Neural progenitor cell (in vitro differentiated cells): ENCODE measurements at places on chromosomes 6 and 20.
A peak's percentile ranks its signal among the peaks of the same experiment; 100 is the strongest.

DNA sequence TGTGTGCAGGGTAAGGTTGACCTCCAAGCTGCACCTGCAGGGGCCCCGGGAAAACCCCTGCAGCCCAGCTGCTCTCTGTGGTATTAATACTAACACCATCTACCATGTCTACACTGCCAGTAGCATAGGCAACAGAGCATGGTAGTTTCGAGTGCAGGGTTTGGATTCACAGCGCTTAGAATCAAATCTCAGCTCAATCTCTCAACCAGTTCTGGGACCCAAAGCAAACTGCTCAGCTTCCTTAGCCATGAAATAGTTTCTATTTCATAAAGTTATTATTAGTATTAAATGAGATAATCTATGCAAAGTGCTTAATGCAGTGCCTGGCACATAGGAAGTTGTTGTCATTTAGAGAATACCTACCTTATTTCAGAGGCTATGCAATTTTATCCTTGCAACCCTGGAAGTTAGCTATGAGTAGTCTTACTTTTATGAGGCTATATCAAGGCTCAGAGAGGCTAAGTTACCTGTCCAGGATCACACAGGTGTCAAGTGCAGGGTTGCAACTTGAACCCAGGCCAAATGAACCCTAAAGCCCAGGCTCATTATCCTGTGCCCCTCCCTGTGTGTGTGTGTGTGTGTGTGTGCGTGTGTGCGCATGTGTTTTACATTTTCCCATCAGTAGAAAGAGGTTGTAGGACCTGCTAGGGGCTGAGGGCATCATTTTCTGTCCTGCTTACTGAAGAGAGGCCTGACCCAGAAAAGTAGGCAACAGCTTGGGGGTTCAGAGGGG is 27.6 kb upstream of the MRPS18A start:
- no peak for DNase-seq

GRCh38 chr20:37890643-37891042 is 12.3 kb upstream of the VSTM2L start:
- no peak for DNase-seq

- DNase-seq, result no peak
Measured at GRCh38 chr20:46757135-46757534, 47.7 kb downstream of the SLC2A10 start.

- no peak for DNase-seq
Measured at GRCh38 chr6:44833248-44833647, 445.7 kb downstream of the CDC5L start.

- DNase-seq, result no peak
Measured at GRCh38 chr6:157040191-157040590, 263.0 kb downstream of the ARID1B start.

DNA sequence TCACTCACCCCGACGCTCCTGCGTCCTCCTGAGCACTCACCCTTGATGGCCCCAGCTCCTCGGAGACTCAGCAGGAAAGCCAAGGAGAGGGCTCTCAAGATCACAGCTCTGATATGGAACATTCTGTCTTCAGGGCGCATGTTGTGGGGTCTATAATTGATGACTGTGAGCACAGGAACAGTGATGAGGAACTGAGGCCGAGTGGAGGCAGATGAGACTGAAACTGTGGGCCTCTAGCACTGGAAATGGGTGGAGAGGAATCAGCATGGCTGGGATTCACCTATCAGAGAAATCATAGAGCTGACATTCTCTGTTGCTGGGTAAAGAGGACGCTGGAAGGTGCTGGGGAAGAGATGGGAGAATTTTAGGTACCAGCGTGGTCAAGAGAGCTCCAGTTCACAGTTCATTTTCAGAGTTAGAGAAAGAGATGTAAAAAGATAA is at the start of gene HLA-DPA1:
HLA-DPA1 (minus strand) TSS at position 219 of the 441 bp plus-strand sequence.
- DNase-seq, result no peak

- no peak for DNase-seq
Measured at GRCh38 chr6:127494240-127494767, 24.8 kb downstream of the MTCL3 start.

DNA sequence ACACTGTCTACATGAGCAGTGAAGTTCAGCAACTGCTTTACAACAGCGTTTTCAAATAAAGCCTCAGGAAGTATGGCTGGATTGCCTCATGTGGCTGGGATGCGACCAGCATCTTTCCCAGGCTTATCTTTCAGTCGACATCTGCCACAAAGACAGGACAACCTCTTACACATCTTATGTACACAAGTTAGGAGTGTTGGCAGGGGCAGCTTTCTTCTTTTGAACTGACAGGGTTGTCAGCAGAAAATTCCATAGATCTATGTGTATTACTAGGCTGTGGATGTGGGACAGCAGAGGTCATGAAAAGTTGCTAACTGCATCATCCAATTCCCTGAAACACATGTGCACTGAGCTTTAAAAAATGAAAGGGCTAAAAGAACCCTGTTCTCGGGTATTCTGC is 48.1 kb downstream of the PLAGL1 start:
- peak; percentile 24 for DNase-seq

DNA sequence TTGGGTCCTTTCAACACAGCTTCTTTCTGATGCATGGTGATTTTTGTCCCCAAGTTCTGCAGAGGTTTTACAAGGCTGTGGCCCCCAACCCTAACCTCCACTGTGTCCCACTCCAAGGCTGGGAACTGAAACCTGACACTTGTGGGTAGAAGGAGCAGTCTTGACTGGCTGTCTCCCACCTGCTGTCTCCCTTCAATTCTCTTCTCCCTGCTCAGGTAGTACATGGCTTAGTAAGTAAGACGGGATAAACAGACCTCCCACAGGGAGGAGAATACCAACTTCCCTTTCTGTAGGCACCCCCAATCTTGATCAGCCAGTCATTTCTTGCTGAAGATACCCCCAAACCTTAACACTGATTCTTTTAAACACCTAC is 25.0 kb downstream of the TGM6 start:
- no peak for DNase-seq

DNA sequence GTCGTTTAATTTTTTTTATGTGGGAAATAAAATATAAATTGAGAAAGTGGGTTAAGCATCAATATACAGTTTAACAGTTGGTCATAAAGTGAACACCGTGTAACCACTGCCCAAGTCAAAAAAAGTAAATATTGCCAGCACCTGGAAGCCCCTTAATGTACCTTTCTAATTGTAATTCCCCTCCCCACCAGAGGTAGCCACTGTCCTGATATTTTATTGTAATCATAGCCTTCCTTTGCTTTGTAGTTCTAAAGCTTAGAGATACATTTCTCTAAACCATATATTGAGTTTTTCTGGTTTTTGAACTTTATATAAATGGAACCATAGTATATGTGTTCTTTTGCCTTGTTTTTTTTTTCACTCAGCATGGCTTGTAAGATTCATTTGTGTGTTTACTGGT is 180.6 kb downstream of the TBC1D7 start:
- DNase-seq, result no peak

- no peak for DNase-seq
Measured at GRCh38 chr6:3323148-3323547, 64.4 kb downstream of the PSMG4 start.

GRCh38 chr6:106764353-106764980 is 135.1 kb downstream of the QRSL1 start:
- no peak for DNase-seq

DNA sequence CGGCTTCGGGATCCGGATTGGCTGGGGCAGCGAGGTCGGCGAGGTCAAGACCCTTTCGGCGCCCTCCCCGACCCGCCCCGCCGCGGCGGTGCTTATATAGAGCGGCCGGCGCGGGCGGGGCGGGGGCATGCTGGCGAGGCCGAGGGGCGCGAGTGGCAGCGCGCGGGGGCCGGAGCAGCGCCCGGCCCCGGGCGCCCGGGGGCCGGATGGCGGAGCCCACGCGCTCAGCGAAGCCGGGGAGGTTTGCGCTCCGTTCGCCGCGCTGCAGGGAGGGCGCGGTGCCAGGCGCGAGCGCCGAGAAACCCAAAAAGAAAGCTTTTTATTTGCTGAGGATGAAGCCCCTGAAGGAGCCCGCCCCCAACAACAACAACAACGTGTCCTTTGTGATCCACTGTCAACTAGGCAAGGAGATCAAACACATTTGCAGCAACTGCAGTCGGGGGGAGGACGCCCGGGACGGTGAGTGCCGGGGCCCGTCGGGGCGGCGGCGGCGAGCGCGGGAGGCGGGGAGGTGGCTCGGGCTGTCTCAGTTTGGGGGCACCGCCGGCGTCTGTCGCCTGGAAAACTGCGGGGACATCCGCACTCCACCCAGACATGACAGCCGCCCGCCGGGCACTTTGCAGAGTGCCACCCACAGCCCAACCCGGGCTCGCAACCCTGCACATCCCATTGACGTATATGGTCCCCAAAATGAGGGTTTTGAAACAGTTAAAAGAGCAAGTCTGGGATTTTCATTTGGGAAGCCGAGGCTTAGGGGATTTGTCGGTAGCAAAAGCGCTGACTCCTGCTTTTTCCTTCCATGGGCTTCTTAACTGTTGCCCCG is 297.3 kb downstream of the PHACTR1 start:
- peak; percentile 64 for DNase-seq

- no peak for DNase-seq
Measured at GRCh38 chr20:63850689-63851547, 10.4 kb upstream of the ABHD16B start.

DNA sequence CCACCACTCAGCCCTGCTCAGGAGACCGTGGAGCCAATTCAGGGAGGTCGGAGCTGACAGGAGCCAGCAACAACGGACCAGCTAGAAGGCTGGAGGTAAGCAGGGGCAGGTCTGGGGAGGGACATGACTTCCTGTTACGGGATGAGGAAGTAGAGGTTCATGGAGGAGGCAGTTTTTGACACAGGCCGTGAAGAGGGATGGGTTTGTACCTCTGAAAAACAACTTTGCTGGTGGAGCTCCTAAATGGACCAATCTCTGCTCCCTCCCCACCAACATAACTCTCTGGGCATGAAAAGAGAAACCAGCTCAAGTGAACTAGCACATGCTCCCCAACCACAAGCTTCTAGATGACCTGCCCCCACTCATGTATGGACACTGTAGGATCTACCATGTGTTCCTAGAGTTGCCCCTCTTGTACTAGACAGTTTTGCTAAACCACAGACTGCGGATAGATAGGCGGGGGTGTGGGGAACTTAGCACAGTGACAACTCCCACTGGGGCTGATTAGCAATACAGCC is 31.4 kb downstream of the RALGAPA2 start:
- no peak for DNase-seq

DNA sequence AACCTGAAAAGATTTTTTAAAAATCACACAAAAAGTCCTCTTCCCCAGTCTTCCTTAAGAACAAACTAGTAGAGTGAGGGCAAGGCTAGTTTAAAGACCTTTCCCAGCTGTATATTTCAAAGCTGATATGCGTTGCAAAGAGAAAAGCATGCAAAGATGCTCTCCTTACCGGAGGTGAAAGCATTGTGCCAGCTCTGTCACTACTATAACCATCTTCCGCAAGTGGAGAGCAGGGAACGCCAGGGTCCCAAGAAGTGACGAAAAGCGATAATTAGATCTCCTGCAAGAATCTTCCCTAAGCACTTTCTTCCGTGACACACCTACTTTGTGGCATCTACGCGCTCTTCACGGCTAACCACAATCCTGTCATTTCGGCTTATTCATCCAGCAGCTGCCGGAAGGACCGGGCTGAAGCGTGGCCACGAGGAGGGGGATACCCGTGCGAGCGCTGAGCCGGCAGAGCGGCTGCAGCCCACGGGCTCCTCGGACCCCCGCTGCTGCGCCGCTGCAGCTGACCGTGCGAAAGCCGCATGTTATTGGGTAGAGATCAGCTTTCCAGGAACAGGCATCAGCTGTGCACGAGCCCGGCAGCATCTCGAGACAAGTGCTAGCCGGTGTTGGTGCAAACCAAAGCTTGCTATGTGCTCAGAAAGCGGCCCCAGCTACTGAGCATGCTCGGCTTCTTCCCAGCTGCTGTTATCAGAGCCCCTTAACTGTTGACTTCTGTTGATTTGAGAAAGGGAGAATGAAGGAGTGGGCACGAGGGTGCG is 57.2 kb upstream of the ARHGAP18 start:
- peak; percentile 90 for DNase-seq

DNA sequence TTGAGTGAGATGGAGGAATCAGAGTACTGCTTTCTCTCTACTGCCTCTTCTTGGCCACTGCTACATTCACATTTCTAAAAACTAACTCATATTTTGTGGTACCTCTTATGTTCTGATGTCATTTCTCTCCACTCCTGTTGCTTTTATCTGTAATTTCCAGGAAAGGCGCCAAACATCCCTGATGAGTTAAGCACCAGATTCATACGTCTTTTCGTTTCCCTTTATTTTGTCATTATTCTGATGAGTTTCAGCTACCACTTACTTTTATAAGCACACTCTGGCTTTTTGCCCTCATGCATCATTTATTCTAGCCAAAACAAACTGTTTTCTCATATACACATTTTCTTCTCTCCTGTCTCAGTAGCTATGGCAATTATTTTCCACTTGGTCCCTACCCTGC is 680.0 kb downstream of the RNF144B start:
- DNase-seq, result no peak

- DNase-seq, result no peak
Measured at GRCh38 chr6:109125504-109125903, 30.2 kb downstream of the CEP57L1 start.

GRCh38 chr6:128574402-128574801 is 54.0 kb upstream of the PTPRK start:
- DNase-seq, result no peak

DNA sequence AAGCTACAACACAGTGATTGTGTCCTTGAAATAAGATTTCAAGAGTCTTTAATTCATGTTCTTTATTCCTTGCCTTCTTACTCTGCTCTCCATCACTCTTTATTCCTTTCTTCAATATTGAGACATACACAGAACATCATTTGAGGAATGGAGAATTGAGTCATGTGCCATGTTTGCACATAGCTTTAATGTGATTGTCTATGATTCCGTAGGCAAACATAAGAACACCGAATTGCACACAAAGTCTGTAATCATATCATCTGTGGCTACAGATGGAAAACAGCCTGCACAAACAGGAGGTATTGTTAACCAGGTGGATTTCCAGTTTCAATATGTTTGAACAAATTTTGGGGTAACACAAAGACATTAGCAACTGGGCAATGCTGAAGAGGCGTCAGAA is 571.6 kb upstream of the GJE1 start:
- DNase-seq, result no peak

GRCh38 chr6:7228662-7229375 is 84.2 kb downstream of the SSR1 start:
- no peak for DNase-seq

DNA sequence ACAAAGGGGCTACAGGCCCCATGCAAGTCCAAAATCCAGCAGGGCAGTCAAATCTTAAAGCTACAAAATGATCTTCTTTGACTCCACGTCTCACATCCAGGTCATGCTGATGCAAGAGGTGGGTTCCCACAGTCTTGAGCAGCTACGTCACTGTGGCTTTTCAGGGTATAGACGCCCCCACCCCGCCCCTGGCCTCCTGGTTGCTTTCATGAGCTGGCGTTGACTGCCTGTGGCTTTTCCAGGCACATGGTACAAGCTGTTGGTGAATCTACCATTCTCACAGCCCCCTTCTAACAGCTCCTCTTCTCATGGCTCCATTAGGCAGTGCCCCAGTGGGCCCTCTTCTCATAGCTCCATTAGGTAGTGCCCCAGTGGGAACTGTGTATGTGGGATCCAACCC is 47.0 kb downstream of the NT5E start:
- DNase-seq, result no peak
